ENCODE measurements at places on chromosomes 12 and 14. TPM values are rescaled to one million over a fixed set of nuclear protein-coding genes. Genes with fewer than 3 reads are reported as not detected.

RND1 gene
- total RNA-seq, result 5.8 TPM

- no peak for DNase-seq
Observed at GRCh38 chr12:48442179-48442847, 30.0 kb upstream of the ANP32D start.

DNA sequence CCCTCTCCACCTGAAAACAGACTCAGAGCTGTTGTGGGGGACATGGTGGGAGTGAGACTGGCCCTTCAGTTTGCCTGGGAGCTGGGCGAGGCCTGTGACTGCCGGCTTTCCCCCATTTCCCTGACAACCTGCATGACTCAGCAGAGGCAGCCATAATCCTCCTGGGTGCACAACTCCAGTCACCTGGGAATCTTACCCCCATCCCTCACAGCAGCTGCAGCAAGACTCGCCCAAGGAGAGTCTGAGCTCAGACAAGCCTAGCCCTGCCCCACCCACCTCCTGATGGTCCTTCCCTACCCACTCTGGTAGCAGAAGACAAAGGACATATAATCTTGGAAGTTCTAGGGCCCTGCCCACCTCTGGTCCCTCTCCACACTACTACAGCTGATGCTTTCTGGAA is 207.3 kb upstream of the ARID2 start:
- DNase-seq, result no peak

DNA sequence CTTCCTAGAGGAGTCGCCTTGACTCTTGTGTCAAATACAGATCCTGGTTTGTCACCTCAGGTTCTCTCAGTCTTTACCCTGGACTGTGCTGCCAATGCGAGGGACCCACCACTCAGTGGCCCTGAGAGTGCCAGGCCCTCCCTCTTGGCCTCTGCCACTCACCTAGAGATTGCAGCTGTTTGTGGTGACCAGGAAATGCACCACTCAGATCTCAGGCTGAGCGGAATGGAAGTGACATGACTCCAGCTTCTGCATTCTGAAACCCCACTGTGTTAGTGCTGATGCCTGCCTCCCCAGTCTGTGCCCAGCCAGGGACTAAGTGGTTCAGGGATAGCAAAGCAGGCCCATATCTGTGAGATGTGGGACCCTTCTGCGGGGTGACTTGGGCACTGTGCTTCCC is 27.8 kb upstream of the NEDD1 start:
- no peak for DNase-seq

VWF gene
- total RNA-seq, result 1,203 TPM

DNA sequence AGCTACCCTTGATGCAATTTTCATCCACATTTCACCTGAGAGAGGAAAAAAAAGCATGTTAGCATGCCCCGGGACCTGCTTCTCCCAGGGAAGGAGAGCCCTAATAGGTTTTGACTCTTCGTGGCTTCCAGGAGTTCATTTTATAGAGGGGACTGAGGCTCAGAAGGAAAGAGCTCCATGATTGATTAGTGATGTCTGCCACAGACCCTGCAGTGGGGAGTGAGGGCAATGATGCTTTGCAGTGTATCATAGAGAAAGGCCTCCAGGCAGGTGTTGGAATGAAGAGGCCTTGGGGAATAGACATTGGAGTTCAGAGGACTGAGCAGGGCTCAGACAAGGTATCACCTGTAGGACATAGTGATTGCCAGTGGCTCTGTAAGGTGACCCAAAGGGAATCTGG is 41.5 kb downstream of the RNFT2 start:
- DNase-seq, result no peak

DNA sequence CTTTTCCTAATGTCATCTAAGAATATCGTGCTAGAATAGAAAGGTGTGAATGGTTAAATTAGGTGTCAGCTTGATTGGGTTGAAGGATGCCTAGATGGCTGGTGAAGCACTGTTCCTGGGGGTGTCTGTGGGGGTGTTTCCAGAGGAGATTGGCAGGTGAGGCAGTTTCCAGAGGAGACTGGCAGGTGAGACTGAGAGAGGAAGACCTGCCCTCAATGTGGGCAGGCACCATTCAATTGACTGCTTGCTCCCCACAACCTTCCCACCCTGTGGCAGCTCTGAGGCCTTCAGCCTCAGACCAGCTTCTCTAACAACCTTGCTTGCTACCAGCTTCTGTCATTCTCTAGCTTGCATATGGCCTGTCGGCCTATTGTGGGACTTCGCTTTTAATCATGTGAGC is 9.2 kb downstream of the RNASE9 start:
- no peak for DNase-seq
